Skeletal muscle tissue (tissue), 5 donors: ENCODE measurements at places on chromosomes 6 and 20. TPM values are rescaled to one million over a fixed set of nuclear protein-coding genes. Genes with fewer than 3 reads are reported as not detected.

TUBB1 gene
- total RNA-seq = 1.0 TPM

OR12D3 gene
- not detected for total RNA-seq

LAMP5 gene
- 1.6 TPM for total RNA-seq

DEF6 gene
- 5.2 TPM for total RNA-seq

NKX2-4 gene
- total RNA-seq = not detected

ZNF334 gene
- total RNA-seq = 3.7 TPM

MARCKS gene
- total RNA-seq = 146 TPM

CLPSL1 gene
- total RNA-seq = not detected

MATN4 gene
- 0.52 TPM for total RNA-seq

FAXC gene
- total RNA-seq = 4.2 TPM

TMEM244 gene
- total RNA-seq = not detected

IL17A gene
- not detected for total RNA-seq

FAM217A gene
- total RNA-seq = not detected

MEI4 gene
- total RNA-seq = not detected
